ENCODE measurements at places on chromosomes 1 and 21.

DNA sequence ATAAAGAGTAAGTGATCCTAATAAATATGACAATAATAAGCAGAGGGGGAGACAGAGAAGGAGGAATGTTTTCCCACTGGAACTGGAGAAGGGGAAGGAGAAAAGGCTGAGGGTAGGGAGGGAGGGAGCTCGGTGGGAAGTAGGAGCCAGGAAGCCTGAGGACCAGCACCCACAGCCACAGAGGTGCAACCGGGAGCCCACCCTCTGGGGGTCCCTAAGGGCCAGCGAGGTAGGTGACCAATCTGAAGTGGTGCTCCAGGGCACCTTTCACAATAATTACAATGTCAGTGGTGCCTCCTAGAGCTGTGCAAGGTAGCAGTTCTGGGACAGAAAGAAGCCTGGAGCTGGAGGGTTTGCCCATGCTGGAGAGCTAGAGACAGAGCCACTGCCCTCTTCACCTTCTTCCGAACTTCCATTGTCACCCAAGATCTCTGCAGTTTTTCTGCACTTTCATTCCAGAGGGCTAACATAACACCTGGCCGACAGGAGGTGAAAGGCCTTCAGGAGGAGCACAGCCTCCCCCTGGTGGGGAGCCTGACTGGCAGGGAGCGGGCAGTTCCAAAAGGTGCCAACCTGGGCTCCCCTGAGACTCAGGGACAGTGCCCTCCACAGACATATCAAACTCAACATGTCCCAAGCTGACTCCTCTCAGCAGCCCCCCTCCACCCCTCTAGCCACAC is 4.1 kb upstream of the AHCYL1 start:
- peak; percentile 43 for DNase-seq

GRCh38 chr1:163195728-163196448 is 6.8 kb downstream of the RGS5 start:
- no peak for DNase-seq

DNA sequence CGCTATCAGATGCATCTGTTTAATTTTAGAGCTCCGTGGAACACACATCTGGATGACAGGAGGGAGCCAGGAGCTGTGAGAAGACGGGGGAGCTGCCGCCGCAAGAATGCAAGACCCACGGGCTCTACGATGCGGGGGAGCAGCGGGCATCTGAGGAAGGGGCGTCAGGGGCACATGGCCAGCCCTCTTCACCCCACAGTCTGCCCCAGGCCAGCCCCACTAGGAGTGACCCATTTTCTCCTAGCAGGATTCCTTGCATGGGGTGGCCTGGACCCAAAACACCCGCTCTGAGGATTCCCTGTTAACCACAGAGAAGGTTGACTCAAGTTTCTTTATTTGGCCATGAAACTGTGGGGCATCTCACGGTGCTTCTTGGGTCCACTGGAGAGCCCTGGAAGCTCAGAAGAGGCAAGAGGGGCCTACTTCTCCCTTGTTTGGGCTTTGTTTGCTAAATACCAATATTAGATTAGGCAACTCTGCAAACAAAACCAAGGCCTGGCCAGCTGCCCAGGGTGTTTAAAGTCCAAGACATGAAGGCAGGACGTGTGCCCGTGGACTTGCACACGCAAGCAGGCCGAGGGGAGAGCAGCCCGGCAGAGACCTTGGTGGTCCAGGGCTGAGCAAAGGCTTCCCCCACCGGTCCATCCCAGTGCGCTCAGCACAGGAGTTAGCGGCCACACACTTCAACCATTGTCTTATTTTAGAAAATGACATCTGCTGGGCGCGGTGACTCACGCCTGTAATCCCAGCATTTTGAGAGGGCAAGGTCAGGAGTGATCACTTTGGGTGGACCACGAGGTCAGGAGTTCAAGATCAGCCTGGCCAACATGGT is 89.8 kb downstream of the DHRS3 start:
- DNase-seq, result no peak

- DNase-seq, result no peak
These were observed 136.6 kb downstream of the OMA1 start for GRCh38 chr1:58409890-58410289.

- no peak for DNase-seq
These were observed 54.6 kb upstream of the COL18A1 start for GRCh38 chr21:45350206-45350854.

DNA sequence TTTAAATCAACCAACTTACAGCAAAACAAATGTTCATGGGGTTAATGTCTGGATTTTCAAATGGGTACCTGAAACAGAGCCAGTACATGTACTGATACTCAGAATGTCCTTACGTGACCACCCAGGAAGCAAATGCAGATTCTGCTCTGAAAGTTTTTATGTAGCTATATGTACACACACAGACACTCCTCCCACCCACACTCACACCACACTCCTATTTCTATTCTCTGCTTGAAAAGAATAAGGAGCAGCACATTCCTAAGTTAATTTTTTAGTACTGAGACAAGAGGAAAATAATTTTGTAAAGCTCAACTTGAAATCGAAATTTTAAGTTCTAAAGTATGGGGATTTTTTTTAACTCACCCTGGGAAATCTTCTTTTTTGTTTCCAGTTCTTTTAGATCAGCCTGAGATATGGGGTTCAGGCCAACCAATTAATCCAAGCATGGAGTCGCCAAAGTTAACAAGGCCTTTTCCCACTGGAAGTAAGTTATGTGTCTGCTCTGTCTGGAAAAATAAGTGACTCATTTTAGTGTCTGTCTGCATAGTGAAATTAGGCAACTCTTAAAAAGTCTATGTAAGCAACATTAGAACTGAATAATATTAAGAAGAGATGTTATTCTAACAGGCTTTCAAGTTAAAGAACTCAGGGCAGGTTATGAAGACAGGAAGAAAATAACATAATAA is 75.5 kb upstream of the DYNLT5 start:
- DNase-seq, result no peak

DNA sequence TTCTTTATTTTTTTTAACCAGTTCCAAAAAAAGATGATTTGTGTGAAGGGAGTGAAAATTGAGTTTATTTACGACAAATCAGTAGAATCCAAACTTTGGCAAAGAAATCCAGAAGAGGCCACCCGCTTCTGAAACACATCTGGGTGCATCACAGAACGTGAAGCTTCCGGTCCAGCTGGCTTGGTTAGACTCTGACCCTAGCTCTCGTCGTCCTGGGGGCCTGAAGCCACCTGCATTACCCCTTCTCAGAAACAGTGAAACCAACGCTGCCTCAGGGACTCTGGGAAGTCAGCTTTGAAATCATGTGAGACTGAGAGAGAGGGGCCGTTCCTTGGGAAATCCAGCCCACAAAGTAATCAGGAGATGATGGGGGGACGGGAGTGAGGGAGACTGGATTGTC is 21.8 kb downstream of the AJAP1 start:
- DNase-seq, result no peak

- no peak for DNase-seq
These were observed 611 bp downstream of the HSPG2 start for GRCh38 chr1:21936366-21937031.

GRCh38 chr1:233459968-233460367 is 132.4 kb downstream of the MAP3K21 start:
- DNase-seq, result no peak

- no peak for DNase-seq
These were observed 190.0 kb downstream of the ATP6V1G3 start for GRCh38 chr1:198350456-198350855.

GRCh38 chr1:25134801-25135461 is 97.4 kb downstream of the SYF2 start:
- DNase-seq, result no peak

DNA sequence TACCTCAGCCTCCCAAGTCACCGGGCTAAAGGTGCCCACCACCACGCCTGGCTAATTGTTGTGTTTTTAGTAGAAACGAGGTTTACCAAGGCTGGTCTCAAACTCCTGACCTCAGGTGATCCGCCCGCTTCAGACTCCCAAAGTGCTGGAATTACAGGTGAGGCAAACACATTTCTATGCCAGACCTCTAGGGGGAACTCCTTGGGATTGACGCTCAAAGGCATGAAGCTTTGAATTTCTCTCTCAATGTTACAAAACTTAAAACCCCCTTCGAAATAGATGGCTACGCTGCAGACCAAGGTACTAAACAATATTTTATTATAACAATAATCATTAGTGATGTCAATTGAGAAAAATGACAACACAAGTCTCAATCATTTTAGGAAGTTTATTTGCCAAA is 330.0 kb downstream of the SETD4 start:
- peak; percentile 54 for DNase-seq

GRCh38 chr1:153842006-153842471 is 66.8 kb downstream of the SLC27A3 start:
- no peak for DNase-seq

- no peak for DNase-seq
These were observed 33.0 kb downstream of the HUNK start for GRCh38 chr21:31905503-31906451.

DNA sequence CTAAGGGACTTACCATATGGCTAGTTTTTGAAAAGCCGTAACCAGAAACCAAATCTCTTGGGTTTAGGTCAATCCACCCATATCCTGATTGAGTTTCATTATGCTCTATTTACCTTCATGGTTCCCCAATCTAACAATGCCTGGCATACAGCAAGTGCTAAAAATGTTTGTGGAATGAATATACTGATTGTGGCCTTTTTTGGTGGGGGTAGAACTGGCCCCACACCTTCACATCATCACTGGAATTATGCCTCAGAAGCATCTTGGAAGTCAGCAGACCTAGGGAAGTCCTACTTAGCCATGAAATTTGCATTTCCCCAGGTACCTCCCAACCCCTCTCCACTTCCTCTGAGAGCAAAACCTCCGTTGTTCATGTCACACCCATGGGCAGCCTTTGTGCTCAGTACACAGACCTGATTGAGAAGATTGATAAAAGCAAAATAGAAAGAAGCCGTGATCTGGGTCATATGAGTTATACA is 17.8 kb upstream of the SLAMF1 start:
- DNase-seq, result no peak

GRCh38 chr1:111147948-111148347 is 7.9 kb downstream of the CEPT1 start:
- DNase-seq, result no peak

GRCh38 chr1:38791892-38792291 is 67.7 kb downstream of the RRAGC start:
- DNase-seq, result no peak

DNA sequence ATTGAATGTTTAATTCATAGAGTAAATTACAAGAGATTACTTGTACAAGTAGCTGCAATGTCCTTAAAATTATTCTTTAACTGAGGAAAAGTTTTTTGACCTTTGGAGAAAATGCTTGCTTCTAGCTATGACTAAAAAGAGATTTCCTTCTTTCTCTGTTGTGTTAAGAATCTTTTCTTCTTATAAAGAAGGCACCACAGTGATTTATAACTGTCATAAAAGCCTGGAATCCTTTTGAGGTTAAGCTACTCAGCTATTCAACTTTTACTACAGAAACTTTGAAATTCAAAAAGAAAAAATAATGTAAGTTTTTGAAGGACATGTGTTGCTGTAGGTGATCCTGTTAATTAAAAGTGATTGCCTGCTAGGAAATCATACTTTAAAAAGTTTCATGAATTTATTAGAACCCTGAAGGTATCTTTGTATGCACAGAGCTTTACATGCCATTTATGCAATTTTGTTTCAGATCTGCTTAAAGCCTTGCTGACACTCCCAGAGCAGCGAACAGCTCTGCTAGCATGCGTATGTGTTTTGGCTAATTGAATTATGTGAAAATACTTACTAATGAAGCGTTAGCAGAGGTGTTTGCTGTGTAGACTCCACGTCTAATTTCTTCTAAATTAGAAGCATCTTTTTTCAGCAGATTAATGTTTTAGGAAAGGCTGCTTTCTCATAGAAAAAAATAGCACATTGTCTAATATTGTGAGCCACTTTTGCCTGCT is 94.7 kb upstream of the SMYD2 start:
- DNase-seq, result no peak

GRCh38 chr1:18907021-18907916 is 4.9 kb upstream of the ALDH4A1 start:
- DNase-seq, result peak; percentile 27

DNA sequence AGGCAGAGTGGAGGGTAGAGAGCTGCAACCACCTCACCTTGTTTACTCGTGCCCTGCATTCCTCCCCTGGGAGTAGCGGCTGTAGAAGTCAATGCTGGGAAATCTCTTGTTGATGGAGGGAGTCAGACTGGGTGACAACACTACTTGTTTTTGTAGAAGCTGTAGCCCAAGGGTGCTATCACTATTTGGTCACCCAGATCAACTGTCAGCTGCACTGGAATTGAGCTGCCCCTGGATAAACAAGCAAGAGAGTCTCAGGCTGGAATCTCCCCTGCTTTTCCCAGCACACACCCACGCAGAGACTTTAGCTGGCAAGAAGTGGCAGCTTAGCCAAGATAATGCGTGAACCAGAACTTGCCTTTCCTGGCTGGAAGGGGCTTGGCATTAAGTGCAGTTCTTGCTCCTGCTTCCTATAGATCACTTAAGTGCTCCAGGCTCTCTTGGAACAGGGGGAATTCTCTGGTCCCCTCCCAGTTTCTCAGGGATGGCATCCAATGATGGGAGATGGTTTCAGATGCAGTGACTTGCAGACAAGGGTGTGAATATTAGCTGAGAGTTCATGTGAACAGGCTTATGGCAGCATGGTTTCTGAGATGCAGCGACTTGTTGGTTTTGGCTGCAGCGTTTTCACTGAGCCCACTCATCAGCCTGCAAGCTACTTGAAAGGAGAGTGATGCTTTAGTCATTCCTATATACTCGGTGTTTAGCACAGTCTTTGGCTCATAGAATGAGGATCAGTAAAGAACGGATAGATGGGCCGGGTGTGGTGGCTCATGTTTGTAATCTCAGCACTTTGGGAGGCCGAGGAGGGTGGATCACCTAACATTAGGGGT is 16.8 kb downstream of the ATP2B4 start:
- DNase-seq, result no peak

DNA sequence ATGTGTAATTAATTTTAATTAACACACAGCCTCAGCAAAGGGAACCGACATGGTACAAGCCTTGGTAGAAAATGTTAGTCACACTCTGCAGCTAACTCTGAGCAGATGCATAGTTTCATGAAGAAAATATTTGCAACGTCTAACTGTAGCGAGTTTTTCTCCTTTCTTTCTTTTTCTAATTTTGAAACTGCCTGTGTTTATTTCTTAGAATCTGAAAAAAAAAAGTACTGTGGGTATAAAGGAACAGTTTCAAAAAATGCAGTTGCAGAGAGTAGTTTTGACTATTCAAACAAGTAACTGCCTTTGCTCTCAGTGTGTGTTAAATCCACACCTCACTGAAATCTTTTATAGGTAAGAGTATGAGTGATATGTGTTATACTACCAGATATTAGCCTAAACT is 149.9 kb upstream of the C1orf105 start:
- peak; percentile 84 for DNase-seq
